ENCODE measurements at places on chromosomes 11 and 22.
A peak's percentile ranks its signal among the peaks of the same experiment; 100 is the strongest.

- H3K4me3 ChIP-seq, result no peak overlapping the region
- no peak overlapping the region for H3K27ac ChIP-seq
- no peaks in the 10 kb centered on the region for H3K27me3 ChIP-seq
- no peaks in the 10 kb centered on the region for H3K36me3 ChIP-seq
- DNase-seq, result no peak
- no peaks in the 10 kb centered on the region for H3K4me1 ChIP-seq
Measured at GRCh38 chr11:55895216-55895615, 12.1 kb downstream of the TRIM51 start.

DNA sequence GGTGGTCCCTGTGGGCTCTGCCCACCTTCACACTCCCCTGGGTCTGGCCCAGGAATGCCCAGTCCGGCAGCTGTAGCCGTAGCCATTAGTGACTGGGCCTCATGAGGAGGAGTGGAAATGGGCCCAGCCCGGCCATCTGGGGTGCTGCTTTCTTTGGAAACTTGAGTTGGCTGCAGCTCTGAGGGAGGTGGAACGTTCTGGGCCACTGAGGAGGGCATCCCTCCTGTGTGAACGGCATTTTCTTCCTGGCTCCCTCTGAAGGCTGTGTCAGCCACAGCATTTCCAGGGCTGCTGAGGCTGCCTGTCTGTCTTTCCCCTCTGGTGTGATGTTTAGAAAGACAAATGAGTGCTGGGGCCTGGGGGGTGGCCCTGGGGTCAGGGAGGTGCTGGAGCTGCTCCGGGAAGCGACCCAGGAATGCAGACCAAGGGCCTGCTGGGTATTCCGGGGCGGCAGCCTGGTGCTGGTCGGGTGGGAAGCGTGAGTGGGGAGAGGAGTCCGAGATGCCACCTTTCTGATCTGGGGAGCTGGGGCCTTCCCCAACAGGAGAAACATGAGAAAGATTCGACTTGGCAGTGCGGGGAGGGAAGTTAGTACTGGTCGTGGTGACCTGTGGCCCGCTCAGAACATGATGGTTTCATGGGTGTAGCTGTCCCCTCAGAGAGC, 27.1 kb downstream of the PTDSS2 start:
- no peaks in the 10 kb centered on the region for H3K36me3 ChIP-seq
- H3K27ac ChIP-seq, result no peak overlapping the region
- H3K4me3 ChIP-seq, result no peak overlapping the region
- H3K27me3 ChIP-seq, result no peaks in the 10 kb centered on the region
- no peak for DNase-seq

GRCh38 chr22:48192920-48193319, 1430.5 kb downstream of the TBC1D22A start:
- H3K27me3 ChIP-seq, result peaks cover 2% of the 10 kb centered on the region
- no peak overlapping the region for H3K27ac ChIP-seq
- no peak overlapping the region for H3K4me3 ChIP-seq
- H3K36me3 ChIP-seq, result peaks cover 4% of the 10 kb centered on the region
- DNase-seq, result no peak

GRCh38 chr11:2815762-2816496, 69.6 kb downstream of the CDKN1C start:
- H3K4me1 ChIP-seq, result peaks cover 23% of the 10 kb centered on the region
- H3K27me3 ChIP-seq, result no peaks in the 10 kb centered on the region
- no peak for DNase-seq
- H3K4me3 ChIP-seq, result no peak overlapping the region

- no peaks in the 10 kb centered on the region for H3K4me1 ChIP-seq
- no peak for DNase-seq
- H3K36me3 ChIP-seq, result no peaks in the 10 kb centered on the region
- no peak overlapping the region for H3K4me3 ChIP-seq
Measured at GRCh38 chr22:47582067-47582466, 819.6 kb downstream of the TBC1D22A start.

GRCh38 chr11:76245720-76246119, 39.4 kb upstream of the WNT11 start:
- DNase-seq, result no peak
- no peaks in the 10 kb centered on the region for H3K36me3 ChIP-seq
- H3K27ac ChIP-seq, result no peak overlapping the region
- no peaks in the 10 kb centered on the region for H3K4me1 ChIP-seq

DNA sequence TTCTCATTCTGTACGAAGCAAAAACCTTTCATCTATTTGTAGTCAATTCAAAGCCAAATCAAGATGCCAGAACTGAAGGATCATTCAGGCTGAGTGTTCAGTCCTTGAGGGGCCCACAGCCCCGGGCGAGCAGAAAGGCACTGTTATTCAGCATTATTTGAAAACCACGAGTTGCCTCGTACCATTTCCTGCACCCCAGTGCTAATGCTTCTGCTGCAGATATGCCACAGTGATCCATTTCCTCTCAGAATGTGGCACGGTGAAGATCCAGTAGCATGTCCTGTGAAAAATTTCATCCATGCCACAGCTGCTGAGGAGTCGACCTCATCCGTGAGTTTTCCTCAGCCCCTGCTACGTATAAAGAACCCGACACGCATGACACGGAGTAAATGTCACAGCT, 85.4 kb downstream of the OSBP2 start:
- no peak overlapping the region for H3K4me3 ChIP-seq
- no peak overlapping the region for H3K27ac ChIP-seq
- H3K36me3 ChIP-seq, result no peaks in the 10 kb centered on the region
- no peak for DNase-seq
- no peaks in the 10 kb centered on the region for H3K4me1 ChIP-seq

DNA sequence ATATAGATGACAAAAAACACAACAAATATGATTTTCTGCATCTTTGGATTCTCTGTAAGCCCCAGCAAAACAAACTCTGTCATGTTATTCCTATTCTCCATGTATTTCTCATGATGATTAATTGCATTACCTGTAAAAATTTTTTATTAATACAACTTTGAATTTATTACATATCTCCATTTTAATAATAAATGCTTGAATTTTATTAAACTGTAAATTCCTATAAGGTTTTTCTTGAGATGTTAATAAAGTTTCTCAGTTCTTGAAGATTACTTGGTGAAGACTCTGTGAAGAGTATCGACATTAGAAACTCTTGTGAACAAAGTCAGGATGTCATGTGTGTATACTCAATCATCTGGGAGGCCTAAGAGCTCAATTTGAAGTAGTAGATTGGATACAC, at the start of gene OR4C46:
Gene OR4C46 (minus strand): TSS at position 101 of the 400 bp plus-strand sequence. CDS start 0 bp downstream, at position 101.
- no peaks in the 10 kb centered on the region for H3K4me1 ChIP-seq
- no peaks in the 10 kb centered on the region for H3K36me3 ChIP-seq
- DNase-seq, result no peak
- no peak within 1 kb of the TSS for H3K27ac ChIP-seq
- no peaks in the 10 kb centered on the region for H3K27me3 ChIP-seq

DNA sequence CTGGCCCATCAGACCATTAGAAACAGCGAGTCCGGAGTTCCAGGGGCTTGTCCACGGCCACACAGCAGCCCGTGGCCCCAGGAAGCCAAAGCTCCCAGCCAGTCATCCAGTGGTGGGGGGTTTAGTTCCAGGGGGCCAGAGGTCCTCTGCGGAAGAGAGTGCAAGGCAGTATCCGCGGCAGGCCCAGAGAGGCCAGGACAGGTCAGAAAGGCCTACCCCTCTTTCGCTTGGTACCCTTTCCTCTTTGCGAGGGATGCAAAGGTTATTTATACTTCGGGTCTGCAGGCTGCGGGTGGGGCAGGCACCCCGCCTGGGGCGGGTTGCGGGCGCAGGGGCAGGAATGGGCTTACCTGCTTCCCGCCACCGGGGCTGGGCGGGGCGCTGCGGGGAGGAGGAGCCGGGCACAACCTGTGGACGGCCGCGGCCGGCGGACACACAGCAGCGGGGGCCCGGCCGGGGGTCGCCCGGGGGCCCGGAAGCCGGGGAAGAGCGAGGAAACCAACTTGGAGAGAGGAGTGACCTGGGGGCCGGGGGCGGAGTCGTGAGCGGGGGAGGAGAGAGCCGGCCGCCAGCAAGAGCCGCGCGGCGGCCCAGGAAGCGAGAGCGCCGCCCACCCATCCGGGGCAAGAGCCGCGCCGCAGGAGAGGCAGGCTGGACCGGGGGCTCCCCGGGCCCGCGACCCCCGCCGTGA, at the start of gene SH3BP1:
Gene SH3BP1 (plus strand): TSS at position 600 of the 691 bp plus-strand sequence. CDS start 119 bp downstream, outside the sequence.
- peak within 1 kb of the TSS; percentile 98 for H3K27ac ChIP-seq
- H3K4me3 ChIP-seq, result peak within 1 kb of the TSS; percentile 95
- peaks cover 30% of the 10 kb centered on the region for H3K36me3 ChIP-seq
- DNase-seq, result peak; percentile 76
- H3K4me1 ChIP-seq, result peaks cover 74% of the 10 kb centered on the region

DNA sequence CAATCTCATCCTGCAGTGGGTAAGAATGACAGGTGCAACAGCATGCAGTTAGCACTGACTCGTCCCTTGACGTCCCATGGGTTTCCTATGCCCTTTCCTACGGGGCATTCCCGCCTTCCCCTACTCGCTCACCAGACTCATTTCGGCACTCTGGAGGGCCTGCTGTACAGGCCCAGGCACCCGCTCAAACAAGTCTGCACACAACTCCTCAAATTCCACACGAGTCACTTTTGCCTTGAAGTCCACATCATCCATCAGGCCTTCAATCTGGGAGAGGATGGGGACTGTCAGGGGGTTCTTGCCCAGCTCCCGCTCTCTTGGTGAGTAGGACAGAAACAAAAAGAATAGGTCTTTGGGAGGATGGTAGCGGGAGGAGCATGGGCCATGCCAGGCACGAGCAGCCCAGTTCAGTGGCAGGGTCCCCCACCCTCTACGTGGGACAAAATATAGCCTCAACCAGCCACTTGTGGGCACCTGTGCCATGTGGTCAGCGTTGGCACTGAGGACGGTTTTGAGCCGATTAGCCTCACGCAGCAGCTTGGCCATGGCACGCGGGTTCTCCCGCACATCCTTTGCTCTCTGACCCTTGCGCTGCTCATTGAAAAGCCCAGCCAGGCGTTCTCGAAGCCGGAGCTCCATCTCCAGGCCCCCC, 4.7 kb downstream of the HYOU1 start:
- peaks cover 37% of the 10 kb centered on the region for H3K4me1 ChIP-seq

GRCh38 chr11:111183706-111184105, 61.8 kb upstream of the POU2AF2 start:
- no peaks in the 10 kb centered on the region for H3K36me3 ChIP-seq
- no peaks in the 10 kb centered on the region for H3K4me1 ChIP-seq
- no peak overlapping the region for H3K27ac ChIP-seq
- peaks cover 5% of the 10 kb centered on the region for H3K27me3 ChIP-seq
- DNase-seq, result no peak

- peaks cover 4% of the 10 kb centered on the region for H3K36me3 ChIP-seq
- no peak overlapping the region for H3K4me3 ChIP-seq
- DNase-seq, result peak; percentile 9
- H3K27me3 ChIP-seq, result peaks cover 2% of the 10 kb centered on the region
- H3K27ac ChIP-seq, result no peak overlapping the region
Measured at GRCh38 chr11:7536100-7536499, 22.3 kb downstream of the PPFIBP2 start.

- H3K27me3 ChIP-seq, result peaks cover 4% of the 10 kb centered on the region
- no peaks in the 10 kb centered on the region for H3K36me3 ChIP-seq
- H3K4me3 ChIP-seq, result no peak overlapping the region
- H3K27ac ChIP-seq, result no peak overlapping the region
- no peak for DNase-seq
- no peaks in the 10 kb centered on the region for H3K4me1 ChIP-seq
Measured at GRCh38 chr22:47994601-47995263, 1232.3 kb downstream of the TBC1D22A start.

DNA sequence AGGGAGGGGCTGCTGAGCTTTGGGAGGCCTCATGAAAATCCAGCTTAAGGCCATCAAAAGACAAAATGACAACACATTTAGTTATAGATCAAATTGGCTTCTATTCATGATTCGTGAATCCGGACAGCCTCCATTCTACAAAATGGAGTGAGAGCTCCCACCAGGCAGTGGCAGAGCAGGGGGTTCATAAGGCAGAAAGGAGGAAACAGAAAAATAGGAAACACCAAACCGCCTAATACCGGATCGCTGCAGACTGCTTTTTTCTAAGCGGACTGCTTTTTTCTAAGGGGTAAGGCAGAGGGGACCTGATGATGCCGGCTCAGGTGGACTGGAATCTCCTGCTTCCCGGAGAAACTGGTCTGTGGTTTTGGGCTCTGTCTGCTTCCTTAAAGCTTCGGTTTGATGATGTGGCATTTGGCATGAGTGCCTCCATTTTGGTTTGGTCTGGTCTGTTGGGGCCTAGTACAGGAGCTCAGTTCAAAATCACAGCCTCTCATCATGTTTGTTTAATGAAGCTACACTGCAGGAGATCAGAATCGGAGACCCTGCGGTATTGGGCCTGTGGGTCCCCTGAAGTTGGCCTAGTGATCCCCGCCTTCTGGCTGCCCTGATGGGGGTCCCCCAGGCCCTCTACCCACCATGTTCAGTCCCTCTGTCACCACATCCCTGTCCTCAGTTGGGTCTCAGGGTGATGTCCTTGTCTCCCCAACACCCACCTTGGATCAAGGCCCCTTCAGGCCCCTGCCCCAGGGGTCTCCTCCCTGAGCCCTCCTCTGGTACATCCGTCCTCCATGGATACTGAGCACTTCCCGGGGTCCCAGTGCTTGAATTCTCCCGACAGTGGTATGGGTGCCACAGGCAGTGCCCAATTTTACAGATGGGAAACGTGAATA, 1.2 kb downstream of the ALDH3B1 start:
- H3K27ac ChIP-seq, result no peak overlapping the region
- H3K27me3 ChIP-seq, result no peaks in the 10 kb centered on the region
- no peak for DNase-seq

DNA sequence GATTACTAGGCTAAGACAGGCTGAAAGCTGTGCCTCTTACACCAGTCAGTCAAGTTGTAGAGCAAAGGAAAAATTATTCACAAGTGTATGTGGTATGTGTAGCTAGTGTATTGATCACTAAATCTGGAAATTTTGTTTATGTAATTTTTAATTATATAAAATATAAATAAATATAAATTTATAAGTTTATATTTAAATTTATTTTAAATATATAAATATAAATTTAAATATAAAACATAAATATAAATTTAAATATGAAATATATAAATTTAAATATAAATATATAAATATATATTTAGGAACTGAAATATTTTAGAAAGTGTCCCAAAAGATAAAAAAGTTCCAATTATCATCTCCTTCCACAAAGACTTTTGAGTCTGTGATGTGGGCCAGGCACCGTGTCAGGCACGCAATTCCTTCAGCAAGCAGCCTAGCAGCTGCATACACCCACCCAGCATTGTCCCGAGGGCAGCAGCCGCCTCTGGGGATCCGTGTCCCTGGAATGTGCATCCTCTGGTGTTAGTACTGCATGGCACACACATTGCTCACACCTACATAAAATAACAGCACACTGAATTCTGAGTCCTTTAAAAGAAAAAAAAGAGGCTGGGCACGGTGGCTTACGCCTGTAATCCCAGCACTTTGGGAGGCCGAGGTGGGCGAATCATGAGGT, 1098.0 kb downstream of the BRD1 start:
- no peaks in the 10 kb centered on the region for H3K4me1 ChIP-seq
- H3K27ac ChIP-seq, result no peak overlapping the region
- H3K4me3 ChIP-seq, result no peak overlapping the region
- DNase-seq, result no peak
- H3K27me3 ChIP-seq, result no peaks in the 10 kb centered on the region

- no peaks in the 10 kb centered on the region for H3K36me3 ChIP-seq
- no peaks in the 10 kb centered on the region for H3K27me3 ChIP-seq
- H3K27ac ChIP-seq, result no peak overlapping the region
- H3K4me3 ChIP-seq, result no peak overlapping the region
- DNase-seq, result no peak
Measured at GRCh38 chr22:47775686-47776085, 1013.2 kb downstream of the TBC1D22A start.
